ENCODE measurements at places on chromosomes 7 and 10.

DNA sequence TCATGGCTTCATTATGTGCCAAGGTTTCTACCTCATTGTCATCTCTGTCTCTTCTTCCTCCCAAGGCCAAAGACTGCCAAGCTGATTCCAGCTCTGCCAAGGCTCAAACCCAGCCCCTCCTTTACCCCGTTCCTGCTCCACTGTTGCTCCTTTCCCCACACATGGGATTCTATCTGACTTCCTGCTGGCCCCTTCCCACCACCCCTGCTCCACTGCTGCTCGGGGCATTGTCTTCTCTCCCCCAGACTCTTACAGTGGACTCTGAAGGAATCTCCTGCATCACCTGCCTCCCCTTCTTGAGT lies 86.3 kb downstream of the COBL start:
- no peak for DNase-seq

DNA sequence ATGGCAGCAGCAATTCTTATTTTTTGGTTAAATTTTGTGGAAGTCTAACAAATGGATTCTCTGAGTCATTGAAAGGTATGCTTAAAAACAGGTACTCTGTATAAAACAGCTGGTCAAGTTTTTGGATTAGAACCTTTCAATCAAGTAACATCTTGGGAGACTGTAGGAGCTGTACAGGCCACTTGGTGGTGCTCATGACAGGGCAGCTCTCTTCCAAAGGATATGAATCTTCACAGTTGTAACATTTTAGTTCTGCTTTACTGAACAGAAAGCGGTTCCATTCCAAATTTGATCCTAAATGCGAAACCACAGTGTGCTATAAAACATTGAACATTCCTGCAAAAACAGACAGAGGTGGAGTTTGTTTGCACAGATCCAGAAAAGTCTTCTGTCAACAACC lies 44.5 kb upstream of the AGR3 start:
- no peak for DNase-seq

- DNase-seq = peak; percentile 36
These were observed 86.2 kb downstream of the HIBADH start for GRCh38 chr7:27576360-27576944.

DNA sequence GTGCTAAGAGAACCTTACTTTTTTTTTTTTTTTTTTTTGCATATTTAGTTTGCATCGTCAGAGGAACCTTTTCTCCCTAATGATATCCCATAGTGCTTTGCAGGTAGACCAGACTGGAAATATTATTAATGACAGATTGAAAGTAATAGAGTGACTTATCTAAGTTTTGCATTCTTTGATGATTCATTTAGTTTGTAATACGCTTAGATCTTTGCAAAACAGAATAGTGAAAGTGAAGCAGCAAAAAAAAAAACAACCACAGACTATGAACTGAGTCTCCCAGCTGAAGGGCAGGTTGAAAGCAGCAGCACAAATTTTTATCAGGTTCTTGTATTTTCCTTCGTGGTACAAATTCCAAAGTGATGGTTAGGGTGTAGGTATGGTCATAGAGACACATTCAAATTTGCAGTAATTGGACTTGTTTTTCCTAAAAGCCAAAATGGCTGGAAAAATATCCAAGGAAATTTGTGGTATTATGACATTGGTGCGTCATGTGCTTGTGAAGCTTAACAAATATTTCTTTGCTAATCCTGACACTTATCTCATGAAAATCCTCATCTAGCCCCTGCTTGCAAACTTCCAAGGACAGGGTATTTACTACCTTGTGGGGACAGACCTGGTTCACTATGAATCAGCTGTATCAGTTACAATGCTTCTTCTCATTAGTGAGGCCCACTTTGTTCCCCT lies 81.8 kb upstream of the CREB5 start:
- peak; percentile 23 for DNase-seq

DNA sequence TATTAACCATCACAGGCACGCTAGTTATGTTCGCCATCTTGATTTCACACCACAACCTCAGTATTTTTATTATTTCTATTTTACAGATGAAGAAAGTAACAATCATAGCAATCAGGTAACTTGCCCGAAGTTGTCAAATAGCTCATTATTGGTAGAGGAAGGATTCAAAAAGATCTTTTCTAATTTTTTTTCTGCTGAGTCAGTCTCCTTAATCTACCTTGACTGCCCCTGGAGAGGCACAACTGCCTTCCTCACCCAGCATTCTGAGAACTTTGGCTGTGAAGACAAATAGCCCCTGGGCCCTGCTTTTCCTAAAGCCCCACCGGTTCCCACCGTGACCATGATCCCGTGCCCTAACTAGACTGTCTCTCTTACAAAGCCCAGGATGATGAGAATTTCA lies 99.2 kb downstream of the TRIL start:
- no peak for DNase-seq

GRCh38 chr7:2715341-2716231 lies 27.6 kb downstream of the AMZ1 start:
- no peak for DNase-seq

- no peak for DNase-seq
These were observed 12.8 kb upstream of the CARD11 start for GRCh38 chr7:3056234-3057065.

- DNase-seq = no peak
These were observed 51.1 kb upstream of the PRSS58 start for GRCh38 chr7:142308918-142309317.

- DNase-seq = no peak
These were observed 5.8 kb downstream of the DBNL start for GRCh38 chr7:44050121-44050914.

- DNase-seq = no peak
These were observed 63.0 kb upstream of the LOXL4 start for GRCh38 chr10:98330987-98331386.

DNA sequence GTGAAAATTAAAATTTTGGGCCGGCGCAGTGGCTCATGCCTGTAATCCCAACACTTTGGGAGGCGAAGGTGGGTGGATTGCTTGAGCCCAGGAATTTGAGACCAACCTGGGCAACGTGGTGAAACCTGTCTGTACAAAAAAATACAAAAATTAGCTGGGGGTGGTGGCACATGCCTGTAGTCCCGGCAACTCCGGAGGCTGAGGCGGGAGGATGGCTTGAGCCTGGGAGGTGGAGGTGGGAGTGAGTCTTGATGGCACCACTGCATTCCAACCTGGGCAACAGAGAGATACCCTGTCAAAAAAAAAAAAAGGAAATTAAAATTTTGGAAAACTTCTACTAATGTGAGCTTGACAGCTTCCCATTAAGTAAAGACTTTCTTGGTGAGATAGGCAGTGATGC lies 3.1 kb downstream of the SRRT start:
- DNase-seq = no peak

GRCh38 chr7:42690794-42691639 lies 220.9 kb downstream of the C7orf25 start:
- DNase-seq = peak; percentile 79

- no peak for DNase-seq
These were observed 10.3 kb upstream of the H2AZ2 start for GRCh38 chr7:44858161-44858560.

DNA sequence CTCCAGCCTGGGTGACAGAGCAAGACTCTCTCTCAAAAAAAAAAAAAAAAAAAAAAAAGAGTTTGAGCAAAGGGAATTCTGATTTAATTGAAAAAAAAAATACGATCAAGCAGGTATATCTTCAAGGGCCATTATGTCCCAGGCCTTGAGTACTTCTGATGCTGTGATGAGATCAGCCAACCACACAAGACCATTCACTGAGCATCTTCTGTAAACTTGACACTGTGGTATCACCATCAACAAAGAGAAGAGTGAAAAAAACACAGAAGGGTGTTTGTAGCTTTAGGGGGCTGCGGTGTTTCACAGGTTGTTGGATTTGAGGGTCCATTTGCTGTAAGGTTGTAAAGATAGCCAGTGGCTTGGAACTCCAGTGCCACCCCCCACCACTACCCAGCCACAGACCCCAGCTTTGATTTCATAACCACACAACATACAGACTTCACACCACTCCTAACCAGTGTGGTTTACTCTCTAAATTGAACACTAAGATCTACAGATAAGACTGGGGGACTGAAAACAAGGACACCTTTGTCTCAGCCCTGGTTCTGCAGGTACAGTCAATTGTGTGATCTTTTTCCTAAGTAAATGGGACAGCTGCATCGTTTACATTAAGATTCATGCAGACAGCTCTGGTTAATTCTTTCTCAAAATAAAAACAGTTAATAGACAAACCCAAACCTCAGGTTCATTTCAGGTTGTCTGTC lies 66.4 kb downstream of the CDC123 start:
- DNase-seq = no peak

DNA sequence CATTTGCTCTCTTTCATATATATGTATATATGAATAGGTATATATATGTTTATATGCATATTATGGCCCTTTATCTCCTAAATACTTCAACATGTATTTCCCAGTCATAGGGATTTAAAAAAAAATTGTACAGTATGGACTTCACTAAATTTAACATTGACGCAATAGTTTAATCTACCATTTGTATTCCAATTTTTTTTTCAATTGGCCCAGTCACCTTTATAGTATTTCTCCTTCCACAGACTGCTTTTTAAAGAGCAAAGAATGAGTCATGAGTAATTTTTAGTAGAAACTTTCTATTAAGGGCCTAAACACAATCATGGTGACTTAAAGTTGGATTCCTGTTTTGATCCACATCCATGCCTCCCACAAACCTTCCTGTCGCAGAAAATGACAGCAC lies 20.5 kb downstream of the CCSER2 start:
- DNase-seq = peak; percentile 46

DNA sequence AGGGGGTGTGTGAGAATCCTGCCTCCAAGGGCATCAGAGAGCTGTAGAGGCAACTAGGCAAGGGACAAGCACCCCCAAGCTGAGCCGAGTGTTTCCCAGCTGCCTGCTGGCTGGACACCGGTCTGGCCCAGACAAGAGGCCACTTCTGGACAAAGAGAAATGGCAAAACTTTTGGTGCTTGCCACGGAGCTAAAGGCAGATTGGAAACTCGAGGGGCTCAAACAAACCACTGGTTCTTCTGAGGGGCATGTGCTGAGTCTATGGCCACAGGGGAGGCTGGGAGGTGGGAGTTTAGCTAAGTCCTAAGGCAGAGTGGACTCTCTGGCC lies 66.5 kb upstream of the INPP5A start:
- DNase-seq = no peak

DNA sequence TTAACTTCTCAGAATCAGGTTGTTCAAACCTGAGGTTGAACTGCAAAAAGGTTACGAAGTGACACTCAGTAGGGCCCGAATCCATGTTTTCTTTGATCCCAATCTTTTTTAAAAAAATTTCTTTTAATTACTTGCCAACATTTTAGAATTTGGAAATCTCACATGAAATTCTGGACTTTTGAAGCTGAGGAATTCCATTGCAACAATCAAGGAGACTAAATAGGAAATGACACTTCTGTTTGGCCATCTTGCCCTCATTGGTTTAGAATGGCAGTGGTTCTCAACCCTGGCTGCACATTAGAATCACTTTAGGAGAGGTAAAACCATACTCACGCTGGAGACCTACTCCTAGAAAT lies 471 bp upstream of the TOMM7 start:
- no peak for DNase-seq

- no peak for DNase-seq
These were observed 69.8 kb upstream of the BAIAP2L1 start for GRCh38 chr7:98470485-98471240.
